ENCODE measurements at places on chromosomes 1 and 21.
A peak's percentile ranks its signal among the peaks of the same experiment; 100 is the strongest.

DNA sequence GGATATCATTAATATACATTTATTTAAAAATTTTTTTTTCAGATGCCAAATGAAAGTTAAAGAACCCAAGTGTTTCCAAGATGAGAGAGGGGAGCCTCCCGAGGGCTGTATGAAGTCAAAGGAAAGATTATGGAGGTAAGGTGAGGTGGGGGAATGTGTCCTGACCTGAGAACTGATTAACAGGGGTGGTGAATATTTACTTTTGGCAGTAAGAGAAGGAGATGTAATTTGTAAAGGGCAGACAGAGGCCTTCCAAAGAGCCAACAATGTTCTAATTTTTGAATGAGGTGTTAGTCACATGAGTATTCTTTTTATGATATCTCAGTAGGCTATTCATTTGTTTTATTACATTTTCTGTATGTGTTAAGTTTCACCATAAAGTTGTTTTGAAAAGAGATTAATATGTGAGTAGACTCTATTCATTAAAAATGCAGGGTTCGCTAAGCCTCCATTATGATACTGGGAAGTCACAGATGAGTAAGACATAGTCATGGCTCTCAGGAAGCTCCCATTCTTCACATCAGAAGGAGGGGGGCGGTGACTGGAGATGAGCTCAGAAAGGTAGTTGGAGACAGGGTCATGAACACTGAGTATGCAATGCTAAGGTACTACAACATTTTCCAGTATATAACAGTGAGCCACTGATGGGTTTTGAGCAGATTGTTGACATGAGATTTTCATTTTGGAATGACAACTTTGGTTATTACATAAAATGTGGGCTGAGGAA is 62.4 kb upstream of the TNFSF18 start:
- no peak for DNase-seq

GRCh38 chr1:6353955-6354658 is 39.5 kb downstream of the ACOT7 start:
- DNase-seq, result no peak

DNA sequence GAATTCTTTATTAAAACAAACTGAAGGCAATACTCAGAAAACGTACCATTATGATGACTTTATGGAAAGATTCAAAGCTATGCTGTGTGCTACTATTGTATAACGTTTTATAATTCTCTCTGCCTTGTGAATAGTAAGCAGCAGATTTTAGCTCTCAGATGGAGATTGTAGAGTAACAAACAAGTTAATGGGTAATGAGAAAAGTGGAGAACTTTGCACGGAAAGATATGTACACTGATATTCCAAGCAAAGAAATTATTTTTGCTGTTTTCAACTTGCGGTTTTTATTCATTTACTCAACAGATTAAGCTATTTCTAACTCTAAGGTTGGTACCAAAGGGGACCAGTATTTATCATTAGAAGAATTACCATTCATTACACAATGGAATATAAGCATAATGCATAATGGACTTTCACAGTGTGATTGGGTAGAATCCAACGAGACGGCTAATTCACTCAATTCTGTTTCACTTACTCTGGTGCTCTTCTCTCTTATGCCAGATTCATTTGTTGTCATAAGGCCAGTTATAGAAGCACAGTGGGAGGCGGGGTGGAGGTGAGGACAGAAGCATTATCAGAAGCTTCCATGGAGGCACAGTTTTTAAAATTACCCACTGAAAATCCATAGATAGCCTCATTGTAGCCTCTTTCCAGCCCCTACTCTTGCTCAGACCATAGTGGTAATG is 38.6 kb downstream of the ATP1B1 start:
- no peak for DNase-seq

GRCh38 chr1:171743081-171743870 is 1.4 kb upstream of the VAMP4 start:
- DNase-seq, result peak; percentile 22

DNA sequence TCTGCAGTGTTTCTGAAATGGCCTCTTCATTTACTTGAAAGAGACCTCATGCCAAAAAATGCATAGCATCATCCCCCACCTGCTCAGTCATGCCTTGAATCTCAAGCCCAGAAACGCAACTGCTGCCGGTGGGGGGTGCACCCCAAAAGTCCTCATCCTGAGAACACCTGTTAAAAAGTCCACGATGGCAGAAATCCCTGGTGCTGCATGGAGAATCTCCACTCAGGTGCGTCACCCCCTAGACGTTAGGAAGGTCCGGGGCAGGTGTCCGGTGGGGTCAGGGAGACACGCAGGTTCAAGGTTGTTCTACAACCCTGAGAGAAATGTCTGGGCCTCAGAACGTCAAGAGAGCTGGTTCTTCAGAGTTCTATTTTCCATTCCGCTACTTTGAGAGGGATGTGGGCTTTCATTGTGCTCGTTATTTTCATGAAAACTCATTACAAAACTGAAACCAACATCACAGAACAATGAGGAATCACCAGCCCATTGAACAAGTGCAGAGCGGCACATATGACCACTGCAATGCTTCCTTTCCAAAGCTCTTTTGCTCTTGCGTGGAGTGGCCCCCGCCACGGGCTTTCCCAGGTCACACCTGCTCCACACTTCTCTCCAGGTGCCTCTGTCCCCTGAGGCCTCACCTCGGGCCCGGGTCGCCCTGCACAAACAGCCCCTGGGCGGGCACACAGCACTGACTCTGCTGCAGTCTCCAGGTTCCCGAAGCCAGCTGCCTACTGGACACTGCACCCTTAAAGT is 201.9 kb downstream of the TOMM20 start:
- DNase-seq, result no peak

- DNase-seq, result no peak
Measured at GRCh38 chr1:167500283-167500860, 18.0 kb downstream of the CD247 start.

GRCh38 chr1:53871221-53871620 is 18.4 kb downstream of the YIPF1 start:
- no peak for DNase-seq

DNA sequence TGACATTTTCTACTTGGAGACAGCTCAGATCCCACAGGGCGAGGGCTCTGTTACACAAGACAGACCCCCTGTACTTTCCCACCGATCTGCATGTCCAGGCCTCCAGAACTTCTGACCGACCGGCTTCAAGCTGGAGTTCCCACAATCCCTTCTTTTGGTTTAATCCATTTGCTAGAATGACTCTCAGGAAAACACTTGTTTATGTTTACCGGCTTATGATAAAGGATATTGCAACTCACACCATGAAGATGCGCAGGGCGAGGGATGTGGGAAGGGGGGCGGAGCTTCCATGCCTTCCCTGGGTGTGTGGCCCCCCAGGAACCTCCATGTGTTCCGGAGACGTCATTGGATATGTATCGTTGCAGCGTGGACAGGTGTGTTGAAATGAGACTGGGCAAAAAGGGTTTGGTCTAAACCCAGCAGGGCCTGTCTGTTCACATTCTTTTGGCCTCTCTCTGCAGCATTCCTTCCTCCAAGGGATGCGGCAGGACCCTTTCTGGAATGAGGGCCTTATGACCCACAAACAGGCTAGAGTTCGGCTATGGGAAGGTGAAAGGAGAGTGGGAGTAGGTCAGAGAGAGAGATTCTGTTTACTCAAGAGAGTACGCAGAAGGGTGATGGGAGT is 7.5 kb upstream of the IGSF5 start:
- DNase-seq, result no peak

- DNase-seq, result peak; percentile 28
Measured at GRCh38 chr1:86409416-86410021, 13.4 kb upstream of the ODF2L start.

DNA sequence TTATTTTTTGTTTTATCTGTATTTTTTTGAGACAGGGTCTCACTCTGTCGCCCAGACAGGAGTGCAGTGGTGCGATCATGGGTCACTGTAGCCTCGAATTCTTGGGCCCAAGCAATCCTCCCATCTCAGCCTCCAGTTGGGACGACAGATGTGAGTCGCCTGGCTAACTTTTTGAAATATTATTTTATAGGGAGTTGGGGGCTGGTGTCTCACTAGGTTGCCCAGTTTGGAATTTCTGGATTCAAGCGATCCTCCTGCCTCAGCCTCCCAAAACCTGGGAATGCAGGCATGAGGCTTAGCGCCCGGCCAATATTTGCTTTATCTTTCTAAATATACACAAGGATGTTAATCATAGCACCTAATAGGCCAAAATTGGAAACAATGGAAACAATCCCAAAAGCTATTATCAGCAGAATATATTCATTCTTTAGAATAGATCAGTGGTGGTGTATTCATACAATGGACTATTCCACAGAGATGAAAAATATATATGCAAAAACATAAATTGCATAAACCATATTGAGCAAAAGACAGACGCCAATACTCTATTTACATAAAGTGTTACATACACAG is 55.9 kb downstream of the DAP3 start:
- no peak for DNase-seq

- DNase-seq, result no peak
Measured at GRCh38 chr1:109269212-109269980, 13.5 kb downstream of the PSRC1 start.

DNA sequence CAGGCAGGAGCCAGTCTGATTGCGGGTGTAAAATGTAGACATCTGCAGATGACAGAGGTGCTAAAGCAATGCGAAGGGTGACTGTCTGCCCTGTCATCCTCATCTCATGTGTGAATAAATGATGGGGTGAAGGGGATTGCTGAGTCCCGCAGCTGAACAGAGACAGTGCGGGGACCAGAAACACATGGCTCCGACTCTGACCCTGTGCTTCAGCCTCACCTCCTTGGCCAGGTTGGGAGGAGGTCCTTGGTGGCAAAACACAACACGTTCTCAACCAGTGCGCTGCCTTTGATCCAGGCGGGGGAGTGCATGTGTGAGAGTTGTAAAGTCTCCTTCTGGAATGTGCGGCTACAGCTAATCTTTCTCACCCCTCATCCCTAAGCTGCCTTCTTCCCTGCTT is 32.0 kb upstream of the TTC22 start:
- no peak for DNase-seq

DNA sequence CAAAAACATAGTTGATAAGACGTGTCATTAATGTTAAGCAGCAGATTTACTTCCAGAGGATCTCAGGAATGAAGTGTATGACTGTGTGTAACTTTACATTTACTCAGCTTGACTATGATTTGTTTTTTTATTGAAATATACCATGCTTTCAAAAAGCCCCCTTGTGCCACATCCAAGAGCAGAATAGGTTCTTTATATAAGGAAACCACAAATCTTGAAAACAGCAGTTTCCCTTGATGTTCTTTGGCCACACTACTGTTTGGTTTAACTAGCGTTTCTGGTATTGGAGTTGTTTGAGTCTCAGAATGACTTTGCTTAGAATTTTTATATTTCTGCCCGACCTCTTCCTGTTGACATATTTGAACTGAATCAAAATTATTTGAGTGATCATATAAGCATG is 25.0 kb downstream of the LRRC8C start:
- no peak for DNase-seq

- peak; percentile 78 for DNase-seq
Measured at GRCh38 chr1:206941766-206942418, 4.4 kb downstream of the PIGR start.

DNA sequence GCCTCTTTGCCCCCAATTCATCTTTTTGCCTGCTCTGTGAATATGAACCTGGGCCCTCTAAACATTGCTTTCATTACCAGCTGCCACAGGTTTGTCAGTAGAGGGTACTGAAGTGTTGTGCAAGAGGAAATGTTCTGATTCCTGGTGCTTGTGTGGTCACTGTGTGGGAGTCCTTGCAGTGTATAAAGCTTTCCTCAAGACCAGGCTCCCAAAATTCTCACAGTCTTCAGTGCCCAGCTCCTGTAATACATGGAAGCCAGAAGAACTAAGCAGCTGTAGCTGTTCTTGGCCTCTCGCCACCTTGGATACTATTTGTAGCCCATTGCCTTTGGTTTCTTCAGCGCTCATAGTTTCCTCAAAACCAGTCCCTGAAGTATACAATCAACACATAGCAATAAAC is 1046.2 kb downstream of the BRINP3 start:
- DNase-seq, result no peak

GRCh38 chr1:117014209-117014608 is 12.6 kb downstream of the CD101 start:
- DNase-seq, result no peak

DNA sequence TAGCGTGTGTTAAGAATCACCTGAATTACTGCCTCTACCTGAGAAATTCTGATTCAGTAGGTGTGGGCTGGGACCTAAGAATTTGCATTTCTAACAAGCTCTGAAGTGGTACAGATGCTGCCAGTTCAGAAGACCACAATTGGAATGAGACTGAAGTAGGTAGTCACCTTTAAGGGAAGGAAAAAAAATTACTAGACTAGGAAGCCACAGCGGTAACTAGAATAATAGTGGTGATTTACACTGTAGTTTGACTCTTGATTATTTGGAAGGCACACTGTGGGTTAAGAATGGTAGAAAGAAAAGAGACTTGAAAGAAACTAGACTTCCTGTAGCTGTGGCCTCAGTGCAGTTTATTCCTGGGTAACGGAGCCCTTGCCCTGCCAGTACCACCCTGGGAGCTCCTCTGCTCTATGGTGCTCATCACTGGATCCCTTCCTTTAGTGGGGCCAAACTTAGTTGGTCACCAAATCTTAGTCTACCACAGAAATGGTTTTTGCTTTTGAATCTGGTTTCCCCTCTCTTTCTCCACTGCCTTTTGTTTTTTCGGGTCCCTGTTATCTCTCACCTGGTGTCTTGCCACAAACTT is 43.6 kb downstream of the ARID1A start:
- DNase-seq, result no peak

All from erythroblast (primary cell).